Amniotic stem cell (primary cell): ENCODE measurements at places on chromosomes 7 and 10.

GRCh38 chr7:12783421-12784095 lies 96.1 kb downstream of the ARL4A start:
- DNase-seq: no peak

DNA sequence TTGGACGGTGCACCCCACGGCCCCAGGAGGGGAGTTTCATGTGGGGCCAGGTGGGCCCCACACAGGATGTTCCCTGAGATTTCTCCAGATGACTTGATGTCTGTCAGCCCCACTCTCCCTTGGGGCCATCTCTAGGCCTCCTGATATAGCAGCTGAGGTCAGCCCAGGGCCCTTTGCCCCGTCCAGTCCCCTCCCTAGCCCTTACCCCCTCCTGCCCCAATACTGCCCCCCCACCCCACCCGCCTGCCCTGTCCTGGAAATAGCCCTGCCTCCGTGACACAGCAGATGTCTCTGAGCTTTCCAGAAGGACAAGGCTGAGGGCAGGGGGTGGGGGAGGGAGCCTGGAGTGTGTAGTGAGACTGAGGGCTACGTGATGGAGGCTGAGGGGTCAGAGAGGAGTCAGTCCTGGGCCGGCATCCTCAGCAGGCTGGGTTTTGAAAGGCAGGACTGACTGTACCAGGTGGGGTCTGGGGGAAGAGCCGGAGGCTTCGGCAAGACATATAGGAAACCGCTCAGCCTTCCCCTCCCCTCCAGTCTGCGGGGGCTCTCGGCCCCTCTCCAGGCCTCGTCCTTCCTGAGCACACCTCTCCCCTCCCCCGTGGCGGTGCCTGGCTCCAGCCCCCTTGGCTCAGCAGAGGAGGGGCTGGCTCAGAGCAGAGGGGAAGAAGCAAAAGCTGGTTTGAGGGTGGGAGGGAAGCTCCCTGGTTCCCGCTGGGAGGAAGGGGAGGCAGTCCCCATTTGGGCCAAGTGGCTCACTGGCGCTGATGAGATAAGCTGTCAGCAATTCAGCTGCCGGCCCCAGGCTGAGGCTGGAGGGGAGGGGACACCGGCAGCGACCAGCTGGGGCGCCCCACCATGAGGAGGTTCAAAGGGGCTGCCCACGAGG lies 2.0 kb downstream of the FLNC start:
- no peak for DNase-seq

- DNase-seq: no peak
Observed at GRCh38 chr7:149228831-149229471, 10.5 kb upstream of the ZNF212 start.

DNA sequence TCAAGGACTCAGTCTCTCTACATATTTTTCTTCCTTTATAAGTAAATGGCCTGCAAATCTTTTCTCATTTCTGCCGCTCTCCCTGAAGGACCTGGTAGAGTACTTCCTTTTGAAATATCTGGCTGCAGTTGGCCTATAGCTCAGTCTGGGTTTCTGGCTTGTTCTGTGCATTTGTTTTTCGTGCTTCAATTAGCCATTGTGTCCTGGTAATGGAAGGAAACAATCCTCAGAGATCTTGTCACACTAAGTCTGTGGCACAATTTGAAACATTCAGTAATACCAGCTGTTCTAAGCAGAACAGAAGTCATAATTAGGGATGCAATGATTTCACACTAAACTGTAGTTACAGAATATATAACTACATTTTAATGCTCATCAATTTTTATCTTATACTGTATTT lies 545.0 kb downstream of the NRG3 start:
- no peak for DNase-seq

DNA sequence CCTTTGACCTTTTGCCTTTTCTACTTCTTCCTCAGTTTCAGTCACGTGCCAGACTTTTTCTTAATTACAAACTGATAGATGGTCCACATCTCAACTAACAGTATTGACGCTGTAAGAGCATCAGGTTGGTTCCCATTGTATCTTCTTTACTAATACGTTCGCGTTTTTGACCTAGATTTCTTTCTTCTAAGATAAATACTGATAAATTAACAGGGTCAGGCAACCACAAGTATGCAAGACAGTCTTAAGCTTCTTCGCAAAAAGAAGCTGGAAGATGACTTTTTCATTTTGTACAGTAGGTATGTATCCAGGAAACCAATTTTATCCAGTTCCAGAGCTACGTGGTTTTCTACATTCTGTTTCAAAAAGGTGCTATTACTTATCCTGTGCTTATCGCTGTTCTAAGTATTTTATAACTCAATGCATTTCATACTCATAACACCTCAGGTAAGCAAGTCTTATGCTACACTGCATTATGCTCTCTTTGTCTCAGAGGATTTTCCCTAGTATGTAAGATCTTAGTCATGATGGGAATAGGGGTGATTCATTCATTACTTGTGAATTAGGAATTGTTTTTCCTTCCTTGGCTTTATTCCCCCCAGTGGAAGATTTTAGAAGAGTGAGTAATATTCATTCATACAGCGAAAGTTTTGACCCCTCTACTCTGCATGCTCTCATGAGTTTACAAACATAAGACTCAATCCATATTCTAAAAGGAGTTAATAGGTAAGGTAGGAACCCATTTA lies 955 bp downstream of the DUS4L start:
- peak; percentile 68 for DNase-seq
